ENCODE measurements at places on chromosomes 6 and 20. TPM values are rescaled to one million over a fixed set of nuclear protein-coding genes. Genes with fewer than 3 reads are reported as not detected.

- peak; percentile 94 for DNase-seq
Observed at GRCh38 chr6:53359095-53359842, 10.5 kb upstream of the ELOVL5 start.

GRCh38 chr6:88910922-88911778, 52.3 kb downstream of the RNGTT start:
- DNase-seq = no peak

DNA sequence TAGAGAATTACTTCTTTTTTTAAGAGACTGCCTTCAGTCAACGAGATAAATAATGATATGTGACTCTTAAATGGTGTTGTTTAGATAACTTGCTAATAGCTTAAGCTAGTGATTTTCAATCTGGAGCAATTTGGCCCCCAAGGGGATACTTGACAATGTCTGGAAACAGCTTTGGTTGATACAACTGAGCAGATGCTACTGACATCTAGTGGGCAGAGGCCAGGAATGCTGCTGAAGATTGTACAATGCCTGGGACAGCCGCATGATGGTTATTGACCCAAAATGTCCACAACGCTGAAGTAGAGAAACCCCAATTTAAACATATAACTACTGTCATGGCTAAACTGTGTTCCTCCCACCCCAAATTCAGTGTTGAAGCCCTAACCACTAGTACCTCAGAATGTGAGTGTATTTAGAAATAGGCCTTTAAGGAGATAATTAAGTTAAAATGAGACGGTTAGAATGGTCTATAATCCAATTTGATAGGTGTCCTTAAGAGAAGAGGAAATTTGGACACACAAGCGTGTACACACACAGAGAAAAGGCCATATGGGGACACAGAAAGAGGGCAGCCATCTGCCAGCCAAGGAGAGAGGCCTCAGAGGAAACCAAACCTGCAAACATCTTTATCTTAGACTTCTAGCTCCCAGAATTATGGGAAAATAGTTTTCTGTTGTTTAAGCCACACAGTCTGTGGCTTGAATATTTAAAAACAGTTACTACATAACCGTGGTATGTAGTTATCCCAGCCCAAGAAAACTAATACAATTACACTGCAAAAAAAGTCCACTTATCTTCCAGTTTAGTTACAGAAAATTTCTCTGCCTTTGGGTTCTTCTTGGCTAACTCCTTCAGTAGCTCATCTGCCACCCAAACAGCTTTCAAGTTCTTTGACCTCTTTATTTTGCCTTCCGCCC, 22.2 kb downstream of the RWDD2A start:
- DNase-seq = peak; percentile 75

Gene NOX3
- not detected for total RNA-seq

GRCh38 chr6:4574007-4574406, 202.2 kb upstream of the CDYL start:
- no peak for DNase-seq

All from natural killer cell (primary cell).